ENCODE measurements at places on chromosomes 4 and X.

GRCh38 chr4:113094802-113095201 is 45.3 kb downstream of the ANK2 start:
- DNase-seq, result no peak

GRCh38 chrX:136214551-136214950 is 36.6 kb downstream of the MAP7D3 start:
- DNase-seq, result peak; percentile 95

DNA sequence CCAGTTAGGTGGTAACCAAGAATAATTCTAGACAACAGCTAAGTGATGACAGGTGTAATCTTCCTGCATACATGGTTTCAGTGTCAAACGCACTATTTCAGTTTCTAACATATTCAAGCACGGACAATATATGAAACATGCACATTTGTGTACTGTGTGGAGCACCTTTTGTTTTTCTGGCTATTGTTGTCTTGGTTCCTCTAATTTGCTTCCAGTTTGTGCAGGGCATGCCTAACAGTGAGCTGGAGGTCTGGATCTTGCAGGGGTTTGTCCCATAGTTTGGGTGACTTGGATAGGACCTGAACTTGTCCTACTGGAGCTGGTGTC is 70.5 kb upstream of the TBC1D9 start:
- DNase-seq, result no peak

DNA sequence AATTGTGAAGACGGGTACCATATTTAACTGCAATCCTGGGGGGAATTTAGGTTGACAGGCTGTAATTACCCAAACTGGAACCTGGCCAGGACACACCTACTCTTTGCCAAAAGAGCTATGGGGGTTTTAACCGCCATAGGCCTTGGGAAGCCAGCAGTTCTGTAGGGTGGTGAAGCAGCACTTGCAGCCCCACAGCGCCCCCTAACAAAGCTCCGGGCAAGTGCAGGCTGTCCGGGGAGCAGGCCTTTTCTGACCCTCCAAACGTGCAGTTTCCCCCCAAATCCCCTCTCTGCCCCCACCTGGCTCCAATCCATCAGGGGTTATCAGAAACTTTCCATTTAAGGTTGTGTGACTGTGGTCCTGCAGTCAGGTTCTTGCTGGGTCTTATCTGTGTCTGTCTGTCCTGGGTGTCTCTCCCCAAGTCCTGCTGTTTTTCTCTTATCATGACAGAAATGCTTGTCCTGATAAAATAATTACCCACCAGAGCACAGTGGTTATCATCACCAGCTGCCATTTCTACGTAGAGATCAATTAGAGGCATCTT is 350.9 kb downstream of the MID1IP1 start:
- no peak for DNase-seq

DNA sequence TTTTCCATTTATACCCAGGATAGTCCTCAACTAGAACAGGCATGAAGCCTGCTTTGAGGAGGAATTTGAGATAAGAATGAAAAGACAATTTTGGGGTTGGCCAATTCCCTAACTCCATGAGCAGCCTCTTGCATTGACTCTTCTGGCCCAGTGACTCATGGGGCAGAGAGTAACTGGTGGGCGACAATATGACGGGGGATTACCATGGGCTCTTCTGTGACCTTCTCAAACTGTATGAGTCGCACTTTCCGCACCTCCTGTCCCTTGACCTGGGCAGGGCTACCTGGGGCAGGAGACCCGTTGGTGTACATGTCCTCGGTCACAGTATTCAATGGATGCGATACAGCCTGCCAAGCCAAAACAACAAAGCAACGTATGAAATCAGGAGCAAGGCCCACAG is 13.3 kb downstream of the MPP1 start:
- no peak for DNase-seq

DNA sequence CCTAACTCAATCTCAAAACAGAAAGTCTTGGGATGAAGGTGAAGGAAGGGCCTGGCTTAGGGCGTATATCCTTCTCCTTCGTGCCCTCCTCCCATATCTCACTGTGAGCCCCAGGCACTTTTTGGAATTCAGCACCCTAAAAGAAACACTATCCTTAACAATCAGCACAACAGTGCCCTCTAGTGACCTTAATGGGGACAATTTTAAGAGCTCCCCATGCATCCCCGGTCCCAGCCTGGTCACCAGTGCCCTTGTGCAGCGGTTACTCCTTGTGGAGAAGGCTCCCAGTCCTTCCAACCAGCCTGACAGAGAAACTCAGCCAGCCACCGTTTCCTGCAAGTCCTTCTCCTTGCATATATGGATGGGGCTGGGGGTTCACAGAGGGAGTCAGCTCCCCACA is 4.2 kb downstream of the PAK3 start:
- peak; percentile 38 for DNase-seq

- no peak for DNase-seq
These were observed 23.7 kb downstream of the ELF4 start for GRCh38 chrX:130086447-130087206.

GRCh38 chr4:4455210-4455865 is 68.4 kb downstream of the NSG1 start:
- no peak for DNase-seq

- DNase-seq, result peak; percentile 95
These were observed 165.7 kb downstream of the KDR start for GRCh38 chr4:54959651-54960116.

GRCh38 chr4:26450418-26450817 is 39.9 kb downstream of the CCKAR start:
- DNase-seq, result no peak

DNA sequence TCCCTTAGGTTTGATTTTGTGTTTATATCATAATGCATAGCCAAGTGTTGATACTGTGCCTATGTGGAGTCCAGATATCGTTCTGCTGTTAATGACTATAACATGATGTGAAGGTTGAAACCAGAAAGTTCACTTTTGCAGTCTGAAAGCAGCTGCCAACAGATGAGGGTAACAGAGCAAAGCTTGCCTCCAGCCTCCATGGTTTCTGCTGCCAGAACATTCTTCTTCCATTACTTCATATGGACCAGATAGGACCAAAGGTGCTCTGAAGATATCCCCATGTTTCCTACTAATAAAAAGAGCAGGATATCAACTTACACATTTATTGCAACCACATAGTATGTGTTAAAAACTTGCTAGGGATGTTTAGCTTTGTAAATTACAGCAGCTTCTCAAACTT is 394.1 kb downstream of the SPRY1 start:
- DNase-seq, result no peak

All from fibroblast of skin of back (primary cell).